Activated CD4-positive, alpha-beta T cell treated with anti-CD3 and anti-CD28 coated beads for 24 hours (primary cell): ENCODE measurements at places on chromosomes 6 and 20.

DNA sequence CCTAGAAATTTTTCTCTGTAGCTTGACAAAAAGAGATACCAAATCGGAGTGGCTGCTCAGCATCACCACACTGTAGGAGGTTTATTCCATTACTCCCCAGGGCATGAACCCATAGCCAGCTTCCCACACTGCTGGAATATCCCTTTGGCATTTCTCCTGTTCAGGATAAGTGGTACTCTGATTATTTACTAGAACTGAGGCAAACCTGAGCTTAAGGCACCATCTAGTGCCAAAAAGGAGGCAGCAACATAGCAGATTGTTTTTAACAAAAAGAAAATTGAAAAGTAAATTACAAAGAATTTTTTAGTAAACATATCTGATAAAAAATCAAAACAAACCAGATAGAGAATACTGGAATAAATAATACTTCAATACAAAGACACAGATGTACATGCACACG is 181.7 kb downstream of the WDR27 start:
- DNase-seq = no peak

DNA sequence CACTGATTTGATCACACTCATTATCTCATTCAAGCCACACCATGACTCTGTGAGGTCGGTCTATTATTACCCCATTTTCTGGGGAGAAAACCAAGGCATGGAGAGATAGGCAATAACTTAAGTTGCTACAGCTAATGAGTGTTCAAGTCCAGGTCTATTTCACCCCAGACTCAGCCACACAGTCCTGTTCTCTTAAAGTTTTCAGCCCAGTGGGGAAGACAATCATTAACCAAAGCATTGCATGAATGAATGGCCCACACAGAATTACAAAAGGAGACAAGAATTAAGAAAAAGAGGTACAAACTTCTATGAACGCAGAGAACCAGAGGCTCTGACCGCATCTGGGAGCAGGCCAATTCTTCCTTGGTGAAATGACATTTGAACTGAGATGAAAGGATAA is 7.1 kb downstream of the BPI start:
- no peak for DNase-seq

- no peak for DNase-seq
Observed at GRCh38 chr6:137011406-137011805, 33.4 kb downstream of the IL20RA start.

DNA sequence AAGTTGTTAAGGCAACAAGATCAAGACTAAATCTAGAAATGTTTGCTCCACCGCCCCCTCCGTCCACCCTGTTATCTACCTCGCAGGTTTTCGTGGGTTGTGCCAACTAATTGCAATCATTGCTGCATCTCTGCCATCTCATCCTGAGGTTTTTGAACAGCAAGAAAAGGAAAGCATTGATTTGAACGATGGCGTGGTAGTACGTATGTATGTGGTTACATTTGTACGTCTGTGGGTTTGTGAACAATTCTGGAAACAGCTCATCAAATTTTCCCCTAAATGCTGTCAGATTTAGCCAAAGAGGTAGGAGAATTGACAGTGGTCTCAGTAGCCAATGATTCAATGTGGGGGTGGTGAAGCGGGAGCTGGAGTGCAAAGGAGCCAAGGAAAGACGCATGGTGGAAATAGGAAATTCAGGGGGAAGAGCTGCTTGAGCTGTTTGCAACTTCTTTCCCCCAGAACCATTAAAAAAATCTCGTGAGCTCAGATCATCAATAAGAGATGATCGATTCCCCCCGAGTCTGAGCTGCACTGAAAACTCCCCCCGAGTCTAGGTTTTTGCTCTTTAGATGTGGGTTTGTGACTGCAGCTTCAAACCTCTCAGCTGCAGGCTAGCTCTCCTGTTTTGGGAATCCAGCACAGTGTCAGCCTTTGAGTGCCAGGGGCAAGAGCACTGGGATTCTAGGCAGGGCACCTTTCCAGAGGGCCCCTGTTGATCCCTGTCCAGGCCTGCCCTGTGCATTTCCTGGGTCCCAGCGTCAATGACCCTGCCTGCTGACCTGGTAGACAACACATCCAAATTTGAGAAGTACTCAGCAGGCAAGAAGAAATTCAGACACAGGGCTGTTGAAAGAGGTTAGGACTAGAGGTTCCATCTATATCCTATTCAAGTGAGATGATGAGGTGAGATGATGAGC is 72.6 kb upstream of the LY86 start:
- DNase-seq = peak; percentile 10

- DNase-seq = no peak
Observed at GRCh38 chr6:18431581-18431980, 44.4 kb downstream of the RNF144B start.

DNA sequence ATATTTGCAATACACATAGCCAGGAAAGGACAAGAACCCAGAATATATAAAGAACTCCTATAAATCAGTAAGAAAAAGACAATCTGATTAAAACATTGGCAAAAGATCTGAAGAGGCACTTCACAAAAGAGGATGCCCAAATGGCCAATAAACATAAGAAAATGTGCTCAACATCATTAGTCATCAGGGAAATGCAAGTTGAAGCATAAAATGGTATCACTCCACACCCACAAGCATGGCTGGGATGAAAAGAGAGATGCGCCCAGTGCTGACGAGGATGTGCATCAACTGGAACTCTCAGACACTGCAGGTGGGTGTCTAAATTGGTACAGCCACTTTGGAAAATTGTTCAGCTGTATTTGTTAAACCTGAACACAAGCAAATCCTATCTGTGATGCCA is 42.4 kb upstream of the MLN start:
- DNase-seq = no peak

DNA sequence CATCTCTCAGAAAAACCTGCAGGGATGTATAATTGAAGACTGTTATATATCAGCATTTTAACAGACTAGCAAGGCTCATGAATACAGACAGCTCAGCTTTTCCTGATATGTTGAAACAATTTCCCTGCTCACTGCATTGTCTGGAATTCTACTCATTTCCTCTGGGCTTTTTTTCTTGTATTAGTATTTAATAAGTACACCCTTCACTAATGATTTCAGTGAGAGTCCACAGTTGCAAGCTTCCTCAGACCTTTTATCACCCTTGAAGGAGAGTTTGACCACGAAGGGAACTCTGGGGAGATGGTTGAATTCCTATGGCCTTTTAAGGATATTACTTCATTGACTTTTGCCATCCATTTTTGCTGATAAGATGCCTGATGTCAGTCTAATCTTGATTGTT is 248.7 kb downstream of the ADGB start:
- DNase-seq = no peak

- no peak for DNase-seq
Observed at GRCh38 chr6:52591832-52592231, 15.0 kb upstream of the TRAM2 start.

GRCh38 chr20:25051386-25052155 is 6.4 kb downstream of the ACSS1 start:
- no peak for DNase-seq

DNA sequence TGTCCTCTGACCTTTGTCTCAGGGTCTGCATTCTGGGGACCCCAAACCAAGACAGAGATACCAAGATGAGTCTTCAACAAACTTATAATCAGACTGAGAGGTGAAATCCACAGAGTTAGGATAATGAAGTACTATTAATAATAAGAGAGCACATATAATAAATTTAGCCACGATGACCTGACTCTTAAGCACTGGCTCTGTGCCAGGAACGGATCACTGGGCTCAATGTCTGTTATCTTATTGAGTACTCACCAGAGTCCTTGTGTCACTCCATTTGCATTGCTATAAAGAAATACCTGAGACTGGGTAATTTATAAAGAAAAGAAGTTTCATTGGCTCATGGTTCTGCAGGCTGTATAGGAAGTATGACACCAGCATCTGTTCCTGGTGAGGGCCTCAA is 18.9 kb upstream of the ITPR3 start:
- no peak for DNase-seq

DNA sequence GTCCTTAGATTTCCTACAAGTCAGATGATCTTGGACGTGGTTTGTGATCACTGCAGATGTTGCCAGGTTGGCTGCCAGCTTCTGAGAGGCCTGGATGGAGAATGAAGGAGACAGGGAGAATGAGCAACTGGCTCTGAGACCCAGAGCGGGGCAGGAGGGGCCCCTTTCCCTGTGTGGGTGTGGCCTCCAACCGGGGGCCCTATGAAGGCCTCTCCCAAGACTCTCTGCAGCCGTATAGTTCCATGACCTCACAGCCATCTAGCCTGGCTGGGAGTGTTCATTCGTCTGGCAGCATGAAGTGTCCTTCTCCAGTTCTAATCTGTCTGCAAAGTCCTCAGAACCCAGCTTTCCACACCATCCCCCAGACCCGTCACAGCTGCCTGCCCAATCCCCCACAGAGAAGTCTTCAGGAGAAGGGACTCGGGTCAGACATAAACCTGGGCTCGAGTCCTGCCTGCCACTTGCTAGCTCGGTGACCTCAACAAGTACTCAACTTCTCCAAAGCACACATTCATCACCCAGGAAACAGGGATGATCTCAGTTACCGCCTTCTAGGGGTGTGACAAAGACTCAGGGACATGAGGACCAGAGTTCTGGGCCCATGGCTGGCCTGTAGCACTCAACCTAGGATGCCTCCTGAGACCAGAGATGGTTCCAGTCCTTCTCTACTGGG is 122.6 kb downstream of the EDN3 start:
- no peak for DNase-seq

- DNase-seq = no peak
Observed at GRCh38 chr6:12875051-12875450, 158.5 kb downstream of the PHACTR1 start.

DNA sequence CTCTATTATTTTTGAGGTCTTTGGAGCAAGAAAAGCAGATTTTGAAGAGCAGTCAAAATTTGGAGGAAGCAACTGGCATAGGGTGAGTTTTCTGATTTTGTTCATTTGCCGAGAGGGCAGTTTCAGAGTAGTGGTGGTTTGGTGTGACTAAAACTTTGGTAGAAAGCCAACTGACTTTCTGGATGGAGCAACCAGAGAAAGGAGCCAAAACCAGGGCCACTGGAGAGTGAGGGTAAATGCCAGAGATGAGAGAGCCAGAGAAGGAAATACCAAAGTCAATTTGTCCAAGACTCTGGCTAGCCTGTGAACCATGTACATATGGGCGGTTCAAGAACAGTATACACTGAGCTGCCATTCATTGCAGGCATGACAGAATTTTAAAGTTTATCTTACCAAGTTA is 40.5 kb upstream of the ZBTB24 start:
- DNase-seq = no peak

- DNase-seq = no peak
Observed at GRCh38 chr6:111711984-111712752, 106.5 kb upstream of the TRAF3IP2 start.

GRCh38 chr20:44389871-44390270 is 34.4 kb downstream of the HNF4A start:
- no peak for DNase-seq

DNA sequence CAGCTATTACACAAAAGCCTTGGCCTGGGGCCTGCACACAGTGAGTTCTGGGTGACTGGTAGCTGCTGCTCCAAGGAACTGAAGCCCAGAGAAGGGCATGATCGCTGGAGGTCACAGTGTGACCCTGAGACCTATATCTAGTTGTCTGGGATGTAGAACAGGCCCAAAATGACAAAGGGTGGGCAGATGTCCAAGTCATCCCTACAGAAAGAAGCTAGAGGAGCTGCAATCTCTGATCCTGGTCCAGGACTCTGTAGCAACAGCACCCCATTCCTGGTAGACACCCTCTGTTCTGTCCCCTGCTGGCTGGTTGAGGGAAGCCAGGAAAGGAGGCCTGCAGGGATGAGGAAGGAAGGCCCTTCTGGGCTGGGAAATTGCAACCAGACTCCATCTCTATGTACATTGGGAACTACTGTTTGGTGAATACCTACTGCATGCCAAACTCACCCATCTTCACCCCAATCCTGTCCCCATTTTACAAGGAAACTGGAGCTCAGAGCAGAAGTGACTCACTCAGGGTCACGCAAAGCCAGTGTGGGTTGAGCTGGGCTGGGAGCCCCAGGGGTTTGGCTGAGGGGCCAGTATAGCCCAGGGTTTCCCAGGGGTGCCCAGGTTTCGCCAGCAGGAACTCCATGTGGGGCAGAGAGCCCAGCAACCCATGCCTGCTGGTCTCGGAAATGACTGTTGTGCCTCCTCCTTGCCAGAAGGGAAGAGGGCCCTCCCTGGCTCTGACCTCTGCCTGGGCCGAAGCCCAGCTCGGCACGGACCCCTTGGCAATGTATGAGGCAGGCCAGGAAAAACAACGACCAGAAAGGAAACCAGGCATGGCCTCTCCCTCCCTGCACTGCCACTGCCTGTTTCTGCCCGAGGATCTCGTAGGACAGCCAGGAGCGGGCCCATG is 44.9 kb upstream of the TLDC2 start:
- no peak for DNase-seq

GRCh38 chr6:117908246-117909068 is 1.4 kb downstream of the SLC35F1 start:
- no peak for DNase-seq

DNA sequence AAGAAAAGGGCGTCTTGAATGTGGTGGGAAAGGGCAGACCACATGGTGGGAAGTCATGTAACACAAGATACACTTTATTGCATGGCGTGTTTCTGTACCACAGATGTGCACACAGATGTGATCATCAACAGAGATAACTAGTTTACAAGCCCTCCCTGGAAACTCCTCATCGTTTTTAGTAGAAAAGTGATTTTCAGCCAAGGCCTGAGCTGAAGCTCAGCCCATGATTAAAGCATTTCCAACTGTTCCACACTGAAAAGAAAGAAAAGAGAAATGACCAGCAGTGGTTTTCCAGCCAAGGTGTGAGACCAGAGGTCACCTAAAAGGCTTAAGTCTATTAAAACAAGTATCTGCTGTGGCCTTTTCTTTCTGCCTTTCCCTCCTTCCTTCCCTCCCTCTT is 463.9 kb upstream of the JAG1 start:
- DNase-seq = no peak

- DNase-seq = no peak
Observed at GRCh38 chr6:166497087-166497899, 89.2 kb downstream of the RAMACL start.

GRCh38 chr6:85429346-85429745 is 20.5 kb upstream of the NT5E start:
- no peak for DNase-seq

GRCh38 chr6:115067690-115068447 is 725.0 kb upstream of the HS3ST5 start:
- DNase-seq = no peak

GRCh38 chr6:139423971-139424667 is 49.7 kb upstream of the CITED2 start:
- no peak for DNase-seq

DNA sequence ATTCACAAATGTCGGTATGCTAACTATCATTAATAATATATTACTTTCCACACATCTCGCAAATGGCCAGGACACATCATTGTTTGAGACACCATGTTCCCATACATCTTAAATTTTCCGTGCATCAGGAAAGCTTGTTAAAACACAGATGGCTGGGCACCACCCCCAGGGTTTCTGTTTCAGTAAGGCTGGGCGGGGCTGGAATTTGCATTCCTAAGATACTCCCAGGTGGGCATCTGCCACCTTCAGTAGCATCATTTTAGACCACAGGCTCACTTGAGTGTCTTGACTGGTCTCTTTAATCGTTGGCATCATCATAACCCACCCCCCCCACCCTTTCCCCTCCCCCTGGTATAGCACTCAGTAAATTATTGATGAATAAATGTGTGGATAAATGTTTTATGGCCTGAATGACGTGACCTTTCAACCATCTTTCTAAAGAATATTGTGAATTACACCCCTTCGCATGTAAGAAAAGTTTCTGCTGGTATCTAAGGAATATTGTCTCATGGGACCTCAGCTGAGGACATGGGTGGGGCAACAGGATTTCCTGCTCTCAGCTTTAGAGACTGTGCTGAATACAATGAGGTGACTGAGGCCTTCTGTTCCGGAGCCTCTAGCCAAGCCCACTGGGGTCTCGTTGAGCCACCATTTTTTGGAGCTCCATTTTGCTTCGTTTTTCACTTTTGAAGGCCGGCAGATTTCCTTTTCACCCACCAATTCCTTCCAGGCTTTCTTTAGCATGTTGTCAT is 124.1 kb upstream of the NEDD9 start:
- DNase-seq = no peak
